ENCODE measurements at places on chromosomes 1 and 21.

DNA sequence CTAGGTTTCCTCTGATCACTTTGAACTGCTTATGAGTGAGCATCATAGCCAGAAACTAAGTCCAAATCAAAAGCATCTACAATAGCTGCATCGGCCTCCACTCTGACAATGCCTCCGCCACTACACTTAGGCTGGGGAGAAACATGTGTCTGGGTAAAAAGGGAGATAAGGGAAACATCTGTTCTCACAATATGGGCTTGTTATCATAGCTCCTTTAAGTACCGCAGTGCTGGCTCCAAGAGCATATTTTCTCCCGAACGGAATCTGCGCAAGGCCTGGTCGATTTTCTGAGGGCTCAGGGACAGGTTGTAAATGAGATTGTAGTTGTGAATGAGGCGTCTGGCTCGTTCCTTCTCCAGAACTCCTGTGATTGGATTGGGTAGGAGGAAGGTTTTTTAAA is 63.9 kb upstream of the CYP2J2 start:
- DNase-seq = no peak

GRCh38 chr1:180941518-180942275 is 29.0 kb downstream of the KIAA1614 start:
- DNase-seq = no peak

- no peak for DNase-seq
These were observed 37.5 kb upstream of the GRIK3 start for GRCh38 chr1:37071829-37072228.

- no peak for DNase-seq
These were observed 126.8 kb downstream of the PEX14 start for GRCh38 chr1:10601342-10602070.

GRCh38 chr1:243944429-243945160 is 94.6 kb upstream of the AKT3 start:
- peak; percentile 82 for DNase-seq

DNA sequence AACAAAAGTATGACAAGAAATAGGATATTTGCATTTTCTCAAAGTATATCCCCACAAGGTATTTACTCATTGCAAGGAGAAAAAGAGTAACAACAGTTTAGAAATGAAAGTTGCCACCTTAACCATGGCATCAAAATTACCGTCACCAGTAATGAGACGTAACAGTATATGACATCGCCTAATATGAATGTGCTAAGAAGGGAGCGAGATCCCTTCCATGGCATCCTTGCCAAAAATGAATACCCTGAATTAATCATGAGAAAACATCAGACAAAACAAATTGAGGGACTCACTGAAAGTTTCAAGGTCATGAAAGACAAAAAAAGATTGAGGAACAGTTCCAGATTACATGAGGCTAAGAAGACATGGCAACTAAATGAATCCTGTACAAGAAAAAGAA is 78.9 kb upstream of the MROH9 start:
- no peak for DNase-seq

- no peak for DNase-seq
These were observed 78.0 kb downstream of the HLX start for GRCh38 chr1:220957233-220957605.

DNA sequence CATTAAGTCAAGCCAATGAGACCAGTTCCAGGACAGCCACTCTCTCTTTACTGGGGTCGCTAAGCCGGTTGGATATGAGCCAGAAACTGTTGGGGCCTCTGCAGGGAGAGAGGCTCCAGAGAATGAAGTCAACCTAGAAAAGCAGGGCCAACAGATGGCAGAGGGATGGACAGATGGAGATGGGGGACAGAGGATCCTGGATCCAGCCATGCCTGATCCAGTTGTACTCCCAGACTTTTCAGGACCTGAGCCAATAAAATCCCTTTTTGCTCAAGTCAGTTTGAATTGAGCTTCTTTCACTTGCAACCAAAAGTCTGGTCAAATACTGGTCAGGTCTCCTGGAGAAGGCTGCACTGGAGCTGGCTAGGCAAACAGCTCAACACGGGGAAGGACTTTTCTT is 2.2 kb downstream of the DHCR24 start:
- no peak for DNase-seq

- DNase-seq = no peak
These were observed 28.5 kb downstream of the PTP4A2 start for GRCh38 chr1:31909691-31910090.

- no peak for DNase-seq
These were observed 12.5 kb downstream of the ACTRT2 start for GRCh38 chr1:3033790-3034090.

DNA sequence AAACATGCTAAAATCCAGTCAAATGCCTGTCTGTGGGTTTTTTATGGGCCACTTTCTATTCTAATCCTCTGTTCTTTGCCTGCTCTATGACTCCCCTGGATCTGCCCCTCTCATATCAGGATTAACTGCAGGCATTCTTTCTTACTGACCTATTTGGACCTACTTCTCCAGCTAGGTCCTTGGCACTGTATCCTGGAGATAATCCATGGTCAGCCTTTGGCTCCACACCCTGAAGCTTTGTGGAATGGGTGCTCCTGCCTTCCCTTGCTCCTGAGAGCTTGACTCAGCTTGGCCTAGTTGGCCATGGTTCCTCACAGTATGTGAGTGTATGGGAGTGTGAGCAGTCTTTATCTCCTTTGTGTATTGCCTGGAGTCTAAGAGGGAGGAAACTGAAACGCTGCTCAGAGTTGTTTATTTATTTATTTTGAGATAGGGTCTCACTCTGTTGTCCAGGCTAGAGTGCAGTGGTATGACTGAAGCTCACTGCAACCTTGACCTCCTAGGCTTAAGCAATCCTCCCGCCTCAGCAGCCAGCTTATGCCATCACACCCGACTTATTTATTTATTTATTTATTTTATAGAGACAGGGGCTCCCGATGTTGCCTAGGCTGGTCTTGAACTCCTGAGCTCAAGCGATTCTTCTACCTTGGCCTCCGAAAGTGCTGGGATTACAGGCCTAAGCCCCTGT is 28.7 kb upstream of the CDC14A start:
- no peak for DNase-seq

DNA sequence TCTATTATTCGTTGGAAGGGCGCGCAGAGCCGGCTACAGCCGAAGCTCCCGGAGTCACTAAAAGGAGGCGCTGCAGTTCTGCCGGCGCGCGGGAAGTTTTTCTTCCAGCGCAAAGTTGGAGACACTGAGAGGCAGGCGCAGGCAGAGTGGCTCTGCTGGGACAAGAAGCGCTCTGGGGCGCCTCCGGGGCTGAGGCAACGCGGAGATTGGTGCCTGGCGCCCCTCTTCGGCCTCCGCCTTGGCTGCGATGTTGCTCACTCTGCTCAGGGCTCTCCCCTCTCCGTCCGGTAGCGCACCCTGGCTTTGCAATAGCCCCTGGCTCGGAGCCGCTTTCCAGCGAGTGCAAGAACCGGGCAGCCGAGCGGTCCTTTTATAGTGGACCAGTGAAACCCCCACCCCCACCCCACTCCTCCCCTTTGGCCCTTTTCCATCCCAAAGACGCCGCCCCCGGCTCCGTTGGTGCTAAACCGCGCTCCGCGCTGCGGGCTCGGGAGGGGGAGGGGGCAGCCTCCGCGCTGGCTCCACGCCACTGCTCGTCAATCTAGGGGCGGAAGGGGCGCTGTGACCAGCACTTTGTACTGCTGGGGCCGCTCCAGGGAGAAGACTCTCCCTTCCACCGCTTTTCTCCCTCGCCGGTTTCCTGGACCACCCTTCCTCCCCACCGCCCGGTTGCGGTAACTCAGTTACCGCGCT is at the start of gene ADAMTS1:
Gene ADAMTS1 (minus strand): TSS at position 344 of the 693 bp plus-strand sequence. CDS start 455 bp downstream, outside the sequence.
- no peak for DNase-seq

GRCh38 chr1:1355416-1355815 is 2.9 kb downstream of the MXRA8 start:
- peak; percentile 71 for DNase-seq
